ENCODE measurements at places on chromosomes 2 and 18. TPM values are rescaled to one million over a fixed set of nuclear protein-coding genes. Genes with fewer than 3 reads are reported as not detected.

The ACVR1C gene
- total RNA-seq, result 0.30 TPM

The IKZF2 gene
- total RNA-seq, result 7.0 TPM

The IL1RL2 gene
- total RNA-seq, result 2.1 TPM

The RAB6D gene
- not detected for total RNA-seq

The CLEC4F gene
- not detected for total RNA-seq

The CPO gene
- total RNA-seq, result not detected

The STK16 gene
- 13.7 TPM for total RNA-seq

The PRSS56 gene
- total RNA-seq, result not detected

The PLEK gene
- not detected for total RNA-seq

The SATB2 gene
- 0.30 TPM for total RNA-seq

The OSR1 gene
- total RNA-seq, result 8.1 TPM

The BIN1 gene
- total RNA-seq, result 26.1 TPM

The NXPH2 gene
- total RNA-seq, result 0.27 TPM

The SLC8A1 gene
- total RNA-seq, result 6.8 TPM

The SKOR2 gene
- not detected for total RNA-seq

The CYTIP gene
- not detected for total RNA-seq

The PPP1R1C gene
- total RNA-seq, result 8.6 TPM

The NAGK gene
- 35.9 TPM for total RNA-seq

The ANKRD53 gene
- not detected for total RNA-seq

The SPP2 gene
- not detected for total RNA-seq

The SETBP1 gene
- total RNA-seq, result 1.9 TPM

The RAB11FIP5 gene
- 41.5 TPM for total RNA-seq

The EHD3 gene
- total RNA-seq, result 4.1 TPM

The AQP4 gene
- total RNA-seq, result not detected

The WDSUB1 gene
- 2.7 TPM for total RNA-seq

The CNRIP1 gene
- 0.61 TPM for total RNA-seq

The POTEI gene
- not detected for total RNA-seq

The HOXD8 gene
- total RNA-seq, result not detected

The SERPINB3 gene
- total RNA-seq, result 9.4 TPM

The VWA3B gene
- total RNA-seq, result 0.08 TPM

The MAP3K19 gene
- not detected for total RNA-seq

The ZBTB14 gene
- 5.4 TPM for total RNA-seq

The LCT gene
- 0.04 TPM for total RNA-seq

The HRH4 gene
- total RNA-seq, result 0.08 TPM

The EMILIN1 gene
- total RNA-seq, result 4.5 TPM

The SAG gene
- total RNA-seq, result not detected

The RAB17 gene
- total RNA-seq, result 4.8 TPM

The CAD gene
- 59.3 TPM for total RNA-seq
